H4 (cell line): ENCODE measurements at places on chromosomes 2 and 18.

DNA sequence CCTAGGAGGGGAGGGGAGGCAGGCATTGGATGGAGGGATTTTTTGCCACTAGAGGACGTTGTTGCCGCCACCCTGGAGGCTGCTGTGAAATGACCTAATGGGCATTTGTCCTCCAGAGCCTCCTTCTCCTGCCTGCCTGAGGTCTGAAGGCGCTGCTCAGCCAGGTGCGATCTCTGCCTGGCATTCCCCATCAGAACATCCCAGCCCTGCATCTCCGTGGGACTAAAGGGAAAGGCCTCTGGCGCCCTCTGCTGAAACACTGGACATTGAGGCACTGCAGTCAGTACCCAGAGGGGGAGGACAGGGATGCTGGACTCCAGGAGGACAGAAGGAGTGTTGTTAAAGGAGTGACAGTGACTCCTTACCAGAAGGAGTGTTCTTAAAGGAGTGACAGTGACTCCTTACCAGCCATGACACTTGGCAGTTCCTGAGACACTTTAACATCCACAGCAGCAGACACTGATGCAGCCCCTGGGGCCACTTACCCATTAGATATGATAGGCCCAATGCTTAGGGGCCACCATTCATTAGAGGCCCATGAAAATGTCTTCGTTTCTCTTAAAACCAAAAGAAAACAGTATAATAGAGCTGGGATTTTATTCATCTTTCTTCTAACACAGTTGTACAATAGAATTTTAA, 17.0 kb downstream of the THNSL2 start:
- DNase-seq: peak; percentile 41

GRCh38 chr2:177124371-177124770, 88.2 kb upstream of the HNRNPA3 start:
- no peak for DNase-seq

DNA sequence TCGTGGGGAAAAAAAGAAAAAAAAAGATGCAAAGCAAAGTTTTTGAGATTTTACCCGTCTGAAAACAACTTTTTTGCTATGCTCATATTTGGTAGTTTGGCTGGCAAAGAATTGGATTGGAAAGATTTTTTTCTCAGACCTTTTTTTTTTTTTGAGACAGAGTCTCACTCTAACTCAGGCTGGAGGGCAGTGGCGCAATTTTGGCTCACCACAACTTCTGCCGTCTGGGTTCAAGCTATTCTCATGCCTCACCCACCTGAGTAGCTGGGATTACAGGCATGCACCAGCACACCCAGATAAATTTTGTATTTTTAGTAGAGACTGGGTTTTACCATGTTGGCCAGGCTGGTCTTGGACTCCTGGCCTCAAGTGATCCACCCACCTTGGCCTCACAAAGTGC, 56.3 kb upstream of the TANC1 start:
- DNase-seq: no peak

DNA sequence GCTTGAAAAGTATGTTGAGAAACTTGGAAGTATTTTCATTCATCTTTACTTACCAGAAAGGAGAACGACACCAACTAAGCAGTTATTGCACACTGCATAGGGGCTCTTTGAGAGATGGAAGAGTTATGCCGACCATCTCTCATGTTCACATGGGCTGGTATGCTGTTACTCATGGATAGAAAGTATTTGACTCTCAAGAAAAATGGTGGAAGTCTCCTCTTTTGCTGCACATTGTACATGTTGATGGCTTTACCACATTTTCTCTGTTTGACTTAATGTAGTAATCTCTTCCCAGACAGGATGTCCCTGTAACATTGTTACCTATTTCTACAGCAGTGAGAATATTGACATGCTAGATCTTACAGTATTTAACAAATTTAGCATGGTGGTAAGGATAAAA, 23.2 kb downstream of the CAB39 start:
- no peak for DNase-seq

DNA sequence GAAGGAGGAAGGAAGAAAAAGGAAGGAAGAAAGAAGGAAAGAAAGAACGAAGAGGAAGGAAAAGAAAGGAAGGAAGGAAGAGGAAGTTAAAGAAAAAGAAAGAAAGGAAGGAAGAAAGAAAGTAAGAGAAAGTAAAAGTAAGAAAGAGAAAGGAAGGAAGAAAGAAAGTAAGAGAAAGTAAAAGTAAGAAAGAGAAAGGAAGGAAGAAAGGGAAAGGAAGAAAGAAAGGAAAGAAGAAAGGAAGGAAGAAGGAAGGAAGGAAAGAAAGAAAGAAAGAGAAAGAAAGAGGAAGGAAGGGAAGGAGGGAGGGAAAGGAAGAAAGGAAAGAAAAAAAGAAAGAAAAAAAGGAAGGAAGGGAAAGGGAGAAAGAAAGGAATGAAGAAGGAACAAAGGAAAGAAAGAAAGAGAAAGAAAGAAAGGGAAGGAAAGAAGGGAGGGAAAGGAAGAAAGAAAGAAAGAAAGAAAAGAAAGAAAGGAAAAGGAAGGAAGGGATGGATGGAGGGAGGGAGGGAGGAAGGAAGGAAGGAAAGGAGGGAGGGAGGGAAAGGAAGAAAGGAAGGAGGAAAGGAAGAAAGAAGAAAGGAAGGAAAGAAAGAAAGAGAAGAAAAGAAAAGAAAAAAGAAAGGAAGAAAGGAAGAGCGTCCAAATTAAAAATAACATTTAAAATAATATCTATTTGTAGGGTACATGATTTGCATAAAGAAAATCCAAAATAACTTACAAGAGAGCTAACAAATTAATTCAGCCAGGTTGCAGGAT, 827.9 kb downstream of the TSN start:
- no peak for DNase-seq

DNA sequence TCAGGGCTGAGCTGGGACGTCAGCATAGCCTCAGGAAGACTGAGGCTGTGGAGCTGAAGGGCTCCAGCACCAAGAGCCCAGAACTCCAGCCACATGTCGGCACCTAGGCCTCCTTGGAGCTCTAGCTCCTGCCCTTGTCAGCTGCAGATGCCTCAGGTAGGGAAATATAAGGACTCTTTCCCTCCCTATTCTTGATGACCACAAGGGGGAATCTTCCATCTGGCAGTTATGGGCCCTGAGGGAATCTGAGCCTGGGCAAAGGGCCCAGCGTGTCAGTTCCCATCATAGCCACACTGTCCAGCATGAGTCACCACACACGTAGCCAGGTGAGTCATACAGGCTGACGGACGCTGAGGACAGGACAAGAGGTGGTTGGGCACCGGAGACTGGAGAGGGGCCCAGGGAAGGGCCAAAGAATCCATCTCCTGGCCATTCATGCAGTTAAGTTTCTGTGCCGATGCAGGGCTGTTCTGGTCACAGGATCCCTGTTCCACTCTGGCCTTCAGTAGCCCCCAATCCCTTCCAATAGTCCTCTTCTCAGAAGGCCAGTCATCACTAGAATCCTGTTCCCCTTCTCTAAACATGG, 1.8 kb downstream of the MPV17 start:
- DNase-seq: peak; percentile 94

GRCh38 chr2:193693758-193694157, 1499.0 kb upstream of the TMEFF2 start:
- no peak for DNase-seq

DNA sequence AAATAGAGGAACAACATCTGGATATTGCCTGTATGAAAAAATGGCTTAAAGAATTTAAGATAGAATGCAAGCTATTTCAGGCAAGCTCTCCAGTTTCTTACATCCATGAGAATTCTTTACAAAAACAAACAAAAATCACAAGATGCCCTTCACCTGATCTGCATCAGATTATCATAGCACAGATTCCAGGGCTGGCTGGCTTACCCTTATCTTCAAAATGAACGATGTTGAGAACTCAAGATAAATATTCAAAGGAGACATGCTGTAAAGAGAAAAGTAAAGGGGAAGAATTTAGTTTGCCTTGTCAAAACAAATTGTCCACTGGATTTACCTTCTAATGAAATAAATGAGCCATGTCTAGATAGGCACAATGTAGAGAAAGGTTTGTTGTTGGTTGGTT, 18.7 kb upstream of the SLC40A1 start:
- no peak for DNase-seq

GRCh38 chr2:8452296-8452695, 229.6 kb upstream of the ID2 start:
- DNase-seq: no peak

- DNase-seq: no peak
Measured at GRCh38 chr2:174925046-174925784, 80.0 kb downstream of the CHN1 start.

DNA sequence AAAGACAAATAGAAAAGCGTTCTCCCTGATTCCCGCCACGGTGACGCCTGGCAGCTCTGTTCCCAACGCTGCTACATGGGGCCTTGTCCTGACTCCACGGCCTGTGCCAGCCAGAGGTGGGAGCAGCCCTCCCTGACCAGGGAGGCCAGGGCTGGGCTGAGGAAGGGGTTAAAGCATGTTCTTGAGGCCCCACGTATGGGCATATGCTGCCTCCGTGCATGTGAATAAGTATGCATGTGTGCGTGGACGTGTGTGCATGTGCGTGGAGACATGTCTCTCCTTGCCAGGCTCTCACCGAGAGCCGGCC, 1.6 kb upstream of the SNED1 start:
- DNase-seq: no peak

DNA sequence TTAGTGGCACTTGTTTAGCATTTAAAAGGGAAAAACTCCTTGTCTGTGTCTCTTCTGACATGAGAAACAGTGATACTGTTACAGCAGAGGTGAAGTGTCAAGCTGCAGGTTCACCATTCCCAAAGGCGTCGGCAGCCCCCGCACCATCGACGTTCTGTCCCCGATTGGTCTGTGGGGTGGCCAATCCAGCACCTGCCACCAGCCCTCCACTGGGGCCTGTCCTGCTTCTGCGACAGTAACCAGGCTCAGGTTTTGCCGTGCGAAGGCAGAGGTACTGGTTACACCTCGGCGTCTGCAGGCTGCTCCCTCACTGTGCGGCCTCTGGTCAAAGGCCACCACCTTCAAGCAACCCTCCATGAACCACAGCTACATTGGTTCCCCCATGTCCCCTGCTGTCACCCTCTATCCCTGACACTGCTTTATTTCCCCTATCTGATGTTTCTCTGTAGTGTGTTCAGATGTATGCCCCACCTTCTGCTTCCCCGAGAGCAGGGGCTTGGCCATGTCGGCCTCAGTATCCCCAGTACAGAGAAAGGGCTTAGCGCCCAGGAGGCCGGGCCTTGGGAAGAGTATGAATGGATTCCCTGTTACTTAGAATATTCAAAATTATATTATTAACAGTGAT, 8.6 kb upstream of the ESPNL start:
- no peak for DNase-seq

- no peak for DNase-seq
Measured at GRCh38 chr2:137547842-137548241, 416.4 kb upstream of the HNMT start.

DNA sequence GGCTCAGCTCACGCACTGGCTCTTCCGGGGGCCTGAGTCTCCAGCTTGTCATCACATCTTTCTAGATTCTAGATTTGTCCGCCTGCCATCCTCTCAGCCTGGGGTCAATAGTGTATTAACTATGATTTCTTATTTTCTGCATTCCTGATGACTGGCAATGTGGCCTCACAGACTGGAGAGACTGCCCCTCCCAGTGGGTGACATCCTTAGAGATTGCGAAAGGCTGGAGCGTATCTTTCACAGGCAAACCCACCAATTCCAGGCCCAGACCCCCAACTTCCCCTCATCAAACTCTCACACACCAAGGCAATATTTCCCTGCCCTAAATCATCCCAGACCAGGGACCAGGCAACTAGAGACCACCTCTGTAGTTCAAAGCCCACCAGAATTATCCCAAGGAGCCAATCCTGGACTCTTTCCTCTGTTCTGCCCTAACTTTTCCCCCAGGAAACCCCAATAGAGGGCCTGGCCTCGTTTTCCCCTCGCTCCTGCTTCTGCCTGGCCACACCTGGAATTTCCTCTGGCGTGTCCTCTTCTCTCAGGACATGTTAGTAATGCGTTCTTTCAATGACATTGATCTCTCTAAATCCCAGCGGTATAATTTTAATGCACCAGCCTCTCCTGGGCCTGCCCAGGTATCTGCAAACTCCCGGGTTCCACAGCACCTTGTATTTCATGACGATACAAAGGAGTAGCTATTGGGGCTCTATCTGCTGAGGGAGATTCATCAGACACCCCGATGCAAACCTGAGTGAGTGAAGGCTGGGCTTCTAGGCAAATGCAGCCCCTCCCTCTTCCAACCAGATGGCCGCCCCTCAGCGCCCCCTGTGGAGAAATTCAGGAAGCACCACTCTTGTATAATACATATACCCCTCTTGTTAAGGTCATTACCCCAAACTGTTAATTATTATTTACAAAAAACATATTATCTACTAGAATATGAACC, 2.4 kb upstream of the KCNF1 start:
- no peak for DNase-seq

DNA sequence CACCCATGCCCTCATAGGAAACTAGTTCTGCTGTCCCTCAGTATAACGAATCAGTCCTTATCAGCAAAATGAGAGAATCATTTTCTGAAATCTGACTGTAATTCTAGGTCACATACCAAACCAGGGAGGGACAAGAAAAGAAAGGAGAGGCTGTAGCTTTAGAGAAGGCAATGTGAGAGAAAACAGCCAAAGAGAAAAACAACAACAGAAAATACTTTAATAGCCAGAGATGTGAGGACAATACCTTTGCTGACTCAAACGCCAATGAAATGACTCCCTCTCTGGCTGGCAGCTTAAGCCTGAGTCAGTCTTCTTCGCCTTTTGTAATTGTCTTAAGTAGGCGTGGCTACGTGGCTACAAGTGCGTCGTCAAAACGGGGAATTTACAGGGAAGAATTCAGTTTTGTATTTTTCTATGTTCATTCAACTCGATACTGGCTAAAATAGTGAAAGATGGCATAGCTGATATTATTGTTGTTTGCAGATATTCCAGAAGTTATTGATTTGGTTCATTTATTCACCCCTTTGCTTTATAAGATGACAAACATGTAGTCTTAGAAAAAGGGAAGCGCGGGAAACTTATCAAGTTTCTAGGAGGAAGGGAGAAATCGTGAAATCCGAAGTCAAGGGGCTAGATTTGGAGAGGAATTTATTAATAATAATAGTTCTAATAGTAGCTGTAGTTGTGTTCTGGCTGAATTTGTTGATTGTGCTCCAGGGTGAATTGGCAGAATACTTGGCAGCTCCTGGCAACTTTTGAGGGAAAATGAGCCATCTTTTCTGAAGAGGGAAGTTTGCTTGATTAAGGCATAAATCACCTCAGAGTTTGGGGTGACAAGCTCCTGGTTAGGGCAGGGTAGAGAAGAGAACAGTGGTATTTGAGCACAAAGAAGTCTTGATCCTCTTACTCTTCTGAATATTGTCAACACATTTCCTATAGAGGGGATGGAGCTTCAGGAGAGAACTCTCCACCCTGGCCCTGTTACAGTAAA, at the start of gene IL1A:
TSS of gene IL1A (minus strand) at position 295 of the 991 bp plus-strand sequence. CDS start 723 bp downstream, outside the sequence.
- DNase-seq: peak; percentile 54

- no peak for DNase-seq
Measured at GRCh38 chr18:57432751-57433400, 2.3 kb upstream of the ONECUT2 start.

DNA sequence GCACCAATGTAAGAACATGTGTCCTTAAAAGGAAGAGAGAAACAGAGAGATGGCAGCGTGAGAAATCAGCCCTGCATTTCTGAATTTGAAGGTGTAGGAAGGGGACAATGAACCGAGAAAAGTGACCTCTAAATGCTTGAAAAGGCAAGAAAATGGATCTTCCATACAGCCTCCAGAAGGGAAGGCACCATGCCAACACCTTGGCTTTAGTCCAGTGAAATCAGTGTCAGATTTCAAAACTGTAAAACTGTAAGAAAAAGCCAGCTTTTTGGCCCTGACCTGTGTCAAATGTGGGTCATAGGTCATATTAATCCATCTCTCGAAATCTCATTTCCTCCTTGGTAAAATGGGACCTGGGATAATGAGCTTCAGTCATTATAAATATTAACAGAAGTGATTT, 762.3 kb downstream of the DCDC2C start:
- DNase-seq: no peak

- peak; percentile 57 for DNase-seq
Measured at GRCh38 chr2:209331291-209331844, 92.5 kb upstream of the MAP2 start.

- DNase-seq: peak; percentile 77
Measured at GRCh38 chr2:233209533-233210171, 41.8 kb upstream of the ATG16L1 start.
